ENCODE measurements at places on chromosomes 4 and X. TPM values are rescaled to one million over a fixed set of nuclear protein-coding genes. Genes with fewer than 3 reads are reported as not detected.

TLR1 gene
- total RNA-seq: 3.5 TPM

- no peak for DNase-seq
Observed at GRCh38 chrX:9573282-9574106, 108.6 kb downstream of the TBL1X start.

DNA sequence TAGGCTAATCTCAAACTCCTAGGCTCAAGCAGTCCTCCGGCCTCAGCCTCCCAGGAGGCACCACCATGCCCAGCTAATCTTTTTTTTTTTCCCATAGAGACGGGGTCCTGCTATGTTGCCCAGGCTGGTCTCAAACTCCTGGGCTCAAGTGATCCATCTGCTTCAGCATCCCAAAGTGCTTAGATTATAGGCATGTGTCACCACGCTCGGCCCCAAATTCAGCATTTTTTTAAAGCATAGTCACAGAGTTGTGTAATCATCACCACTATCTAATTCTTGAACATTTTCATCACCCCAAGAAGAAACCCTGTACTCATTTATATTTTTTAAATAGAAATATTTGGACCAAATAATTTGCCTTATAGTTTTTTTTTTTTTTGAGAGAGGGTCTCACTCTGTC, 10.3 kb downstream of the CENPI start:
- no peak for DNase-seq

GRCh38 chr4:71553605-71554004, 214.8 kb downstream of the SLC4A4 start:
- DNase-seq: no peak

- DNase-seq: no peak
Observed at GRCh38 chr4:102578819-102579218, 77.7 kb downstream of the NFKB1 start.

Data from left ventricle myocardium inferior (tissue), 1 donor.